Right ventricle myocardium superior (tissue), 1 donor: ENCODE measurements at places on chromosomes 3 and 15.

DNA sequence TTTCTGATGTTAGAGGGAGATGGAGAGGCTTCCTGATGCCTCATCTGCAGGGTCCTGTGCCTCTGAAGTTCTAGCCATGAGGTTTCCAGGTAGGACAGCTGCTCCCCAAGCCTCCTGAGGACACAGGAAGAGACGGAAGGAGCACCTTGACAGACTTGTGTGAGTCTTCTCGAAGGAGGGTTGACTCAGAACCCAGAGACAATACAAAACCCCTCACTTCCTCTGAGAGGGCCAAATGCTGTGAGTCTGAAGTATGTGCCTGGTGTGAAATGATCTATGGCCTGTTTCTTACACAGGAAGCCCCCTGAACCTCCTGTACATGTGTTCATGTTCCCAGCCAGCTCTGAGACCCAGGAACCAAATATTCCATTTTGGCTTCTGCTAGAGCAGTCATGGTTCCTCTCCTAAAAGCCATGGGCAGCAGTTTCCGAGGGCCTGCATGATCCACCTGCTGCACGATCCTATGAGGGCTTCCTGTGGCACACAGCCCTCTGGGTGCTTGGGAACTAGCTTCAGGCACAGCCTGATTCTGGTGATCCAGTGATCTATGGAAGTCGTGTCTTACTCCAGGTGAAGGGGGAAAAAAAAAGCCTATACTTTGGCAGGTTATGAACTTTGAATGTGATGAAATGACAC, 62.2 kb downstream of the AAGAB start:
- no peak for DNase-seq

GRCh38 chr3:172272698-172273097, 175.6 kb downstream of the GHSR start:
- DNase-seq = no peak

DNA sequence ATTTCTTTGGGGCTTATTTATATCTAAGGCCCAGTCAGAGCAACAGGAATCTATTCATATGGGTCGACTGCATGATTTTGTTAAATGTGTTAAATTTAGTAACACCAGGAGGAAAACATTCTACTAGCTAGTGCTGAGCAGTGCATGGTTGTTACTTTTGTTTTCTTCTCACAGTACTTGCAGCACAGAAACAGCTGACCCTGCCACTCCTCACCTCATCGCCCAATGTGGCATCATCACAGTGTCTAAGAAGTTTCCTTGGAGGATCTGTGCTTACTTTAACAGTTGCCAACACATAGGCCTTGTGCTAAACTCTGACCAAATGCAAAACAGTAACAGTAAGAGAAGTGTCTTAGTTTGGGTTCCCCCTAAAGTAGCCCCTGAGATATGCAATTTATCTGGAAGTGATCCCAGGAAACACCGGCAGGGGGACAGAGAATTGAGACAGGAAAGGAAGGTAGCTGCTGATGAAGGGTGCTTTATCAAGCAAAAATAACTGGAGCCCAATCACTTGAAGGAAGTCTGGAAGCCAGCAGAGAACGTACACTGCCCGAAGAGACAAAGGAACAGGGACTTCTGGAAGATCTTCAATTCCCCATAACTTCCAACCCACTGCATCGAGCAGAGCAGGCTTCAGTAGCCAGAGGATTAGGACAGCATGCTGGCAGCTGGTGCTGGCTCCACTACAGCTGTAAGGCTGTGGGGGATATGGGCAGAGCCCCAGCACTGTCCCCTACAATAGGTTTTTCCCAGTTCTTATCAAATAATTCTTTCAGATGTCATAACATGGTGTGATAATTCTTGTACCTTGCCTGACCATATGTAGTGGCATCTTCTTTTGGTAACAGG, 36.0 kb upstream of the ULK4 start:
- DNase-seq = no peak

GRCh38 chr15:100170291-100171210, 171.2 kb downstream of the ADAMTS17 start:
- DNase-seq = no peak

DNA sequence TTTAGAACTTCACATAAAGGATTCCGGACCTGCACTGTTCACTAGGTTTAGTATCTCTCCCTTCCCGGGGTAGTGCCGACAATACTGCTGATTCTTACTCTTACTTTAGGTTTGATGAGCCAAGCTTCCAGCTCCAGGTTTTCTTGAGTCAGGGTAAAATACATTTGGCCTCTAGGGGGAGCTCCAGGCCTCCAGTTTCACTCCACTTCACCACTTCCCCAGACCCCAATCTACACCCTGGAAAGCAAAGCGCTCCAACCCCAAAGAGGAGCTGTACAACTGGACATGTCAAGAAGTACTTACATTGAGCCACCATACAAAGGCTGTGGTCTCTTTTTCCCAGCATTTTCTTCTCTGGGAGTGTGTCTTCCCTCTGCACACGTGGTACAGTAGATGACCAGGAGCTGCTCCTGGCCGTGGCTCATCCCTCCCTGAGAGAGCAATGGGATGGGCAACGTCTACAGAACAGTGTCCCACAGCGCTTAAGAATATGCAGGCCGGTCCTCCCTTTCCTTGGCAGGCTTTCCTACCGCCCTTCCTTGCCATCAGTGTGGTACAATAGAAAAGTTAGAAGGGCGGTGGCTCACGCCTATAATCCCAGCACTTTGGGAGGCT, 93.9 kb upstream of the CCDC80 start:
- DNase-seq = no peak

DNA sequence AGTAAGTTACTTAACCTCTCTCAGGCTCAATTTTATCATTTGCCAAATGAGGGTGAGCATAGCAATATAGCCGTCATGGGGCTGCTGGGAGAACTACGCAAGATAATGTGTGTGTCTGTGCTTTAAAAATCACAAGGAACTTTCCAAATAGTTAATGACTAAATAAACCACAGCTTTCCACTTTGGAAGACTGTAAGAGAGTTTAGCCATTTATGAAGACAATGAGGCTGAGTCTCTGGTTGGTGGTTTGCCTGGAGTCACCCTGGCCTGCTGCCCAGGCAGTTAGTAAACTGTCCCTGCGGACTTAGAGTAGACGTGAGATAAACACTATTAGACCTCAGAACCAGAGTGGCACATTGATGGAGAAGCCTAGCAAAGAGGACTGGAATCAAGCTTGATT, 357.7 kb downstream of the CLSTN2 start:
- DNase-seq = peak; percentile 85

DNA sequence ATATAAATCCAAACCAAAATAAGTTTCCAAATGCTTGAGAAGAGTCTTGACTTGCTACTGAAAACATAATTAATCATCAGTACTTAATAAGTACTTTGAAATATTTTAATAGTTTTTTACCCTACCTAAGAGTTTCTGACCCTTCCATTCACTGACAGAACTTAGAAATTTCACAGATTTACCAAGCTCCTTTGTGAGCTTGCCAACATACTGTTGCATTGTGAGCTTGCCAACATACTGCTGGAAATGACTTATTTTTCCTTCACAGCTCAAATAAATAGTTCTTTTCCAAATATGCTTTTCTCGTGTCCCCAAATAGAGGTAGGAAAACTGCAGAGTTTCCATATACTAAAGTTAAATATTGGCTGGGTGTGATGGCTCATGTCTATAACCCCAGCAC, 9.6 kb upstream of the AADAC start:
- no peak for DNase-seq

- no peak for DNase-seq
Observed at GRCh38 chr3:38990621-38991020, 61.1 kb downstream of the SCN11A start.

DNA sequence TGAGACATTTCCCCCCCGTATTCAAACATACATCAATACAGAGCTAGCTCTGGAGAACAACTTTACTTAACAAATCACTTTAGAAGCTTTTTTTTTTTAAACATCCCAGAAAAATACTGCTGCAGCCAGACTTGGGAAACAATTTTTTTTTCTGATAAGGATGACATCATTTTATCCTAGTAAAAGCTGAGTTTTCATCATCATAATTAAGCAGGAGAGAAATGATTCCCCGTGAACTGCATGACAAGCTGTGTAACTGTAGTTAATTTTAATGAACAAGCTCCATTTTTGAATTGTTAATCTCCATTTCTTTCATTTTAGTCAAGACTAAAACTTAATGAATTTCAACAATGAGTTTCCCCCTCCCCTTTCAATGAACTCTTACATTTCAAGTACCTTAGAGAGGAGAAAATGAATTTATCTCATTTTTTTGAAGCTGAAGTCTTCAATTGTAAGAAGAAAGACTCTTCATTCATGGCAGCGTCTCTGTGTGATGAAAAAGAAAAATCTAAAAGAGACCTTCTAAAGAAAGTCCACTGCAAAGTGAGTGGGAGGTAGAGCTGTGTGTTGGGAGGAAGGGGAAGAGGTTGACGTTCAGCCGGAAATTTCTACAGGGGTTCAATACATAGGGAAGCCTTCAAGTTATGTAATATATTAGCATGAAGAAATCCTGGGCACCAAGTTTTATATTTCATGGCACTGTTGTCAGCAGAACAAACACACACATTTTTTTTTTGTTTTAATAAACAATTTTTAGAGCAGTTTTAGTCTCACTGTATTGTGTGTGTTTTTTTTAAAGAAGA, 31.7 kb downstream of the HES1 start:
- no peak for DNase-seq

DNA sequence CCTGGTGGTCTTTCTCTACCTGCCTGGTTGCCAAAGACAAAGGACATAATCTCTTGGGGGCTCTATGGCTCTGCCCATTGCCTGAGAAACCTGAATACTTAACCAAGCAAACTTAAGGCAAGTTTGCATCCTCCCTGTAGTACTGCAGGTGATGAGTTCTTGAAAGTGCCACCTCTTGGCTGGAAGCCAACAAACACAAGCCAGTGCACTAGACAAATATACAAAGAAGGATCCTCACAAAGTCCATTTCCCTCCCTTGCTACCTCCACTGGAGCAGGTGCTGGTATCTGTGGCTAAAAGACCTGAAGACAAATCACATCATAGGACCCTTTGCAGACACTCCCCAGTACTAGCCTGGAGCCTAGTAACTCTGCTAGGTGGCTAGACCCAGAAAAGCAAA, 772.3 kb downstream of the SI start:
- DNase-seq = no peak

DNA sequence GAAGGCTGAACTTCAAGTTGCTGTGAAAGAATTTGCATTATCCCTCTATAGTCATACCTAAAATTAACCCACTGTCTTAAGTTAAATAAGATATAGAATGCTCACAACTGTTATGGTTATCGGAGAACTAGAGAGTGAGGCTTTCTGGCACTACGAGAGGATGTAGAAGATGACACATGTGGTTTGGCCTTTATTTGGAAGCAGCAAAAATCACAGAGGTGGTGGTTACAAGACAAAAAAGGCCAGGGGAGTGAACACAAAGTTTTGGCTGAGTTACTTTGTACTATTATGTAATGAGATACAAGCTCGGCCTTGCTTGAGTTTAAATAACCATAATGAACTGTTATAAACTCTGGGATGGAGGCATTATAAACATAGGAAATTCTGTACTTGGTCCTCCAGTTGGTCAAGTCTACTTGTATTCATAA, 78.3 kb upstream of the ICE2 start:
- no peak for DNase-seq

- no peak for DNase-seq
Observed at GRCh38 chr15:75185271-75186029, 16.2 kb upstream of the C15orf39 start.

DNA sequence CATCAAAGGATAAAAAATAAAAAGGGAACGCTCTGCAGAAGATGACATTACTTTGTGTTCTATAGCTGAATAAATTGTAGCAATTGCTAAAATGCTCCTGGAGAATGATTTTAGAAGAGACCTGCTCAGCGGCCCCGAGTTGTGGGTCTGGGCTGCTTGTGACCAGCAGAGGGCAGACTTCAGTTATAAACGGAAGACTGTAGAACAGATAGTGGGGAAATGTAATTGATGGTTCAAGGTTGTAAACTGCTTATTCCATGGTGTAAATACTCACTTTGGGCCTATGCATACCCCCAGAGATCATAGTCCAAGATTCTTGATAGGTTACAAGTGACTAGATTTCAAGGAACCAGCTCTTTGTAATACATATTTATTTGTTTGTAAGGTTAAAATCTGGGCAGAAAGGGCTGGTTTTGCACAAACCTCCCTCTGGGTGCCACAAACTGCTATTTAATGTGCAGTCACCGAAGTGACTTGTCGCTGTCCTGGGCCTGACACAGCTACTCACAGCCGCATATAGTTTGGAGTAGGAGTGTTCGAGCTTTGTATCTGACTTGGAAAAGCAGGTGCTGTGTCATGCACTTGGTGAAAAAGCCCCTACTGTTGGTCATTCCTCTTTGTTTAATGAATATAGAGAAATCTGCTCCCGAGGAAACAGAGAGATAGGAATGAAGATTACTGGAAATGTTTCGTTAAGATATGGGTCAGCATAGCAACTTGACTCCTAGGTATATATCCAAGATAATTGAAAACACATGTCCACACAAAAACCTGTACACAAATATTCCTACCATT, 34.7 kb upstream of the NDUFB4 start:
- peak; percentile 79 for DNase-seq

DNA sequence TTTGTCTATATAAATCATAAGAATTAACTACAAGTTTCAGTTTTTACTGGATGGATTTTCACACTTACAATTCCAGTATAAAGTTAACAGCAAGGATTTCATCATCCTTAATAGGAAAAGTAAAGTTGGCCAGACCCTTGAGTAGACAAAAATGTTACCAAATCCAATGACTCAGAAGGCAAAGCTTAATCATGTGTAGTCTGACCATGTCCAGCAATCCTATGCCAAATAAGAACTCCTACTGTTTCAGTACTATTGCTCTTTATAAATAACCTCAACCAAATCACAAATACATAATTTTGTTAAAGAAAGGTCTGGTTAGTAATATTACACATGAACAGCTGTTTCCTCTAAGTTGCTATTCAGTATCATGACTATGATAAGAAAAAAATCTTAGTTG, 35.0 kb downstream of the PLOD2 start:
- DNase-seq = no peak

- no peak for DNase-seq
Observed at GRCh38 chr15:83709241-83709640, 55.3 kb downstream of the ADAMTSL3 start.

GRCh38 chr15:90194655-90195054, 6.5 kb upstream of the SEMA4B start:
- DNase-seq = no peak

- peak; percentile 32 for DNase-seq
Observed at GRCh38 chr3:129610276-129610675, 3.8 kb upstream of the PLXND1 start.

- DNase-seq = no peak
Observed at GRCh38 chr15:77311618-77312398, 108.1 kb downstream of the PEAK1 start.

- DNase-seq = no peak
Observed at GRCh38 chr3:90062016-90062415, 954.6 kb downstream of the EPHA3 start.

GRCh38 chr15:28909958-28910500, 24.3 kb downstream of the APBA2 start:
- DNase-seq = no peak

GRCh38 chr3:173340626-173341025, 56.9 kb upstream of the NLGN1 start:
- DNase-seq = no peak

- DNase-seq = no peak
Observed at GRCh38 chr15:28896951-28897350, 11.2 kb downstream of the APBA2 start.

- DNase-seq = peak; percentile 85
Observed at GRCh38 chr15:42056934-42057798, 36.3 kb upstream of the PLA2G4E start.

- no peak for DNase-seq
Observed at GRCh38 chr3:86938416-86939105, 52.4 kb downstream of the VGLL3 start.
